ENCODE measurements at places on chromosomes 2 and 18.

GRCh38 chr2:120550282-120550681 lies 185.4 kb upstream of the GLI2 start:
- no peak for DNase-seq

GRCh38 chr2:11074246-11074820 lies 80.9 kb upstream of the SLC66A3 start:
- DNase-seq: no peak

GRCh38 chr2:104432991-104433390 lies 420.9 kb upstream of the POU3F3 start:
- DNase-seq: no peak

DNA sequence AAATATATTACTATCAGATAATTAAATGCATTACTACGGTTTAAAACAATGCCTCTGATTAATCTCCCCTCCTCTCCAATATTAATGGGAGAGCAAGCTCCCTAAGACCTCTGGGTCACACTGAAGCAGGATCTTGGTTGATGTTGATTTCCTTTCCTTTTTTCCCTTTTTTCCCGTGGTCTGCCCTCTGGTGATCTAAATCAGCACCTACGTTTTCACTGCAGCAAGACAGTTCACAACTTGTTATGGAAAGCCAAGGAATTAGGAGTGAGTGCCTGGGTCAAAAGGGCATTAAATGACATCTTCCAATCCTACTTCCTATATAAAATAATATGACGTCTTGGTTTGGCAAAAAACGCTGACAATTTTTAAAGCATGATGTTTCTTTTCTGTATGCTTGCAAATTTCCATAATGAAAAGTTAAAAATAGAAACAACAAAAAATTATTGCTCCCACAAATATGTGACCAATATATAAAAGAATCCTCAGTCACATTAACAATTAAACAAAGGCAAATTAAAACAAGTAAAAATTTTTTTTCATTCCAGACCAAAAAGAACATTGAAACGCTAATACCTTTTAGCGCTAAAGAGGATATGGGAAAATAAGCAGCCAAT lies 7.9 kb upstream of the CFAP36 start:
- no peak for DNase-seq

DNA sequence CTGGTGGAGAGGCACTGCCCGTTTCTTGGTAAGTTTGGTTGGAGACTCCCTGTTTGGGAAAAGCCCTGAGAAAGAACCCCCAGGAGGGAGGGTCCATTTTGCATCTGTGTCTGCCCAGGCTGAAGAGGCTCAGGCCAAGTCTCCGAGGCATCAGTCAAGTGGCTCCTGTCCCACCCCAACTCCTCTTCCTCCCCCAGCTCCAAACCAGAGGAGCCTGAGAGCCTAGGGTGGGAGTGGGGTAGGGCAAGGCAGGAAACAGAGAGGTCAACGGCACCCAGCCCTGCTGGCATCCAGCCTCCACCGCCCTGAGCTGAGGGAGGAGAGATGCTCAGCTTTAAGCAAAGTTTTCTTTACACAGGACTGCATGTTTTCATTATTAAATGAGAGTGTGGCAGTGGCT lies 38.2 kb downstream of the CYP27C1 start:
- no peak for DNase-seq

Measured in Caco-2 (cell line).